ENCODE measurements at places on chromosomes 5 and 9.

DNA sequence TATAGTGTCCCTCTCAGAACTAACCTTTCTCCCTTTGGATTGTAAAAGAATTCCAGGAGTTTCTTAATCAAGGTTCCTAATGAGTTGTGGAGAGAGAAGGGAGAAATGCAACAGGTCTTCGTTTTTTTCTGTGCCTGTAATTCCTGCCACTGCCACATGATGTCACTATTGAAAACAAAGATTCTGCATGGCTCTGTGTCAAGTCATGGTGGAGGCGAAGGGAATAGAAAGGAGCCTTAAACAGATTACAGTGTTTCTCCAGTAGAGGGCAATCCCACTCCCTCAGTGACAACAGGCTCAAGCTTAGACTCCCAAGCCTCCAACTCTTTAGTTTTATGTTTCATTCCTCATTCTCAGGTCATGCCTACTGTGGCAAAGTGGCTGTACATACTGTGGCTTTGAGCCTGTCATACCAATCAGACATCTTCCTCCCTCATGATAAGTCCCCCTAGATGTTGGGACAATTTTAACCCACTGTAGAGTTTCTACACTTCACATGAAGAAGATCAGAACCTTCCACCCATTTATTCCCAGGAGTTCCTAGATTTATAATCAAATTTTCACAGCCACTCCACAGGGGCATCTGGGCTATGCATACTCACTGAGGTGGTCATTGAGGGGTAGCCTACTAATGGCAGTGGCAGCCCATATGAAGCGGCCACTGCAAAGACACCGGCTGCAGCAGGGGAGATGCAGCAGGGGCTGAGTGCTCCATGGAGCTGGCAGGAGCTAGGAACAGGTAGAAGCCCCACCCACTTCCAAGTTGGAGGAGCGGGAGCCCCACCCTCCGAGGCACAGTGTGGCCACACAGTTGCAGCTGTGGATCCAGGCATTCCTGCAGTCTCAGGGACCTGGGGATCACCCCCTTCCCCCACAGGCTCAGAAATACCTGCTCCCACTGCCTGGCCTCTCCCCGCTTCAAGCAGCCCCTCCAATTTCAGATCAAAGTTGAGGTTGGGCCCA, 97.4 kb upstream of the TRIM32 start:
- no peak for DNase-seq

DNA sequence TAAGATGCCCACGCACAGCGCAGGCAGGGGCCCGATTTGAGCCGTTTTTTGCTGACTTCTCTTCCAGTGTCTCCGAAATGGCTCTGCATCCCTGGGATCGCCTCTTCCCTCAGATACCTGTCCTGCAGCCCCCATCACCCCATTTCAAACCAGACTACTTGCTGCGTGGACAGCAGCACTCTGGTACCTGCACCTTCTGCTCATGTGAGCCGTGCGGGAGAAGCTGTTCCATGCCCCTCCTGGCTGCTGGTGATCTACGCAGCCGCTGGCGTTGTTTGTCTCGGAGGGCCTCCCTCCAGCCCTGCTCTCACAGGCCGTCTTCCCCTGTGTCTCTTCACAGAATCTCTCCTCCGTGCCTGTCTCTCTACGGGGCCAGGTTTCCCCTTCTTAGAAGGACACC, 13.4 kb downstream of the CEP72 start:
- DNase-seq, result no peak

DNA sequence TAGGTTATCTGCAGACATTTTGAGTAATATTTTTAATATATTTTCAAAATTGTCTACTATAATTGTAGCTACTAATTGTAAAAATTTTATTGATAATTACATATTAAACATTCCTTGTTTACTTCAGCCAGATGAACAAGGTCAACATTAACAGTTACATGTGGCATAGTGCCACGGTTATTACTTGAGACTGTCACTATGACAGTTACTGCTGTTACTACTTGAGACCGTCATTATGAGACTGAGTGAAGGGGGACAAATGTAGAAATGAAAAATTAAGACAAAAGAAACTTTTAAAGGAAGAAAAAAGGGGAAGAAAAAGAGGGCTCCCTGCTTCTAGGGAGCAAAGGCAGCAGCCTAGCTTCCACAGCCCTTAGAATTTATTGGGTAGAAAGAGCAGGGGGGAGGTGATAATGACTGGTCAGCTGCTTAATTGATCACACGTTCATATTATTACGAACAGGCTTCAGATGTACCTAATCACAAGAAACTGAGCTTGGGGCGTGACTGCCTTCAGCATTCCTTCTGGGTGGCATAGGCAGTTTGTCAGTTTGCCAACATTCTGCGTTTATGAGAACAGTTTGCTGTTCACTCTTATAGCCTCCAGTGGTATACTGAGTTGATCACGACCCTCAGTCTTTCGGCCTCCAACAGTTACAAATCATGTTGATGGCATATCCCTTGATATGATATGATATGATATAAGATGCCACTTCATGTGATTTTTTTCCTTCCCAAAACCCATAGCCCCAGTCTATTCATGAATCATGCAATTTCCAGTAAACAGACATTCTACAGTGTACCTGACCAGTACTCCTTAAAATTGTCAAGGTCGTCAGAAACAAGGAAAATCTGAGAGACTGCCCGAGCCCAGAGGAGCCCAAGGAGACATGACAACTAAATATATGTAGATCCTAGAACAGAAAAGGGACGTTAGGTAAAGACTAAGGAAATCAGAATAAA, 13.1 kb downstream of the MARCHF6 start:
- DNase-seq, result peak; percentile 87

DNA sequence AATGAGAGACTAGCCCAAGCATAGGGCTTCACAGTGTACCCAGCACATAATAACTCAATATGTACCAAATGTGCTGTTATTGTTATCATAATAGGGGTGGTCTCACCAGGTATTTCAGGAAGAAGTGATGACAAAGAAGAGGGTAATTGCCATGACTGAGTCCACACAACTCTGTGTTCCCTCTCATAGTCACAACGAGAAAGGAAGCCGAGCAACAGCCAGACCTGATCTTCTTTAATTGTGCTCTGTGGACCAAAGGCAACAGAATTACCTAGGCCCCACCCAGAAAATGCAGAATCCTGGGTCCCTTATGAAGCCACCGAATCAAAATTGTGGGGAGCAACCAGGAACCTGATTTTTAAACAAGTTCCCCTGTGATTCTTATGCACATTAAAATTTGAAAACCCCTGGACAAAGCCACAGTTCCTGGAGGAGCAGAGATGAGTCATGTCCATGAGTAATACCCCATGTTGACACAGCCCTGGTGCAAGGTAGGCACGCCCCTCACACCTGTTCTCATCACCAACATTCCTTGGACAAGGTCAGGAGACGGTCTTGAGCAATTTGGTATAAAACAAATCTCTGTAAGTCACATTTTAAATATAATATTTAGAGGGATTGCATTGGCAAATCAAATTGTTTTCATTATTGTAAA, 5.2 kb downstream of the FGF1 start:
- DNase-seq, result no peak

DNA sequence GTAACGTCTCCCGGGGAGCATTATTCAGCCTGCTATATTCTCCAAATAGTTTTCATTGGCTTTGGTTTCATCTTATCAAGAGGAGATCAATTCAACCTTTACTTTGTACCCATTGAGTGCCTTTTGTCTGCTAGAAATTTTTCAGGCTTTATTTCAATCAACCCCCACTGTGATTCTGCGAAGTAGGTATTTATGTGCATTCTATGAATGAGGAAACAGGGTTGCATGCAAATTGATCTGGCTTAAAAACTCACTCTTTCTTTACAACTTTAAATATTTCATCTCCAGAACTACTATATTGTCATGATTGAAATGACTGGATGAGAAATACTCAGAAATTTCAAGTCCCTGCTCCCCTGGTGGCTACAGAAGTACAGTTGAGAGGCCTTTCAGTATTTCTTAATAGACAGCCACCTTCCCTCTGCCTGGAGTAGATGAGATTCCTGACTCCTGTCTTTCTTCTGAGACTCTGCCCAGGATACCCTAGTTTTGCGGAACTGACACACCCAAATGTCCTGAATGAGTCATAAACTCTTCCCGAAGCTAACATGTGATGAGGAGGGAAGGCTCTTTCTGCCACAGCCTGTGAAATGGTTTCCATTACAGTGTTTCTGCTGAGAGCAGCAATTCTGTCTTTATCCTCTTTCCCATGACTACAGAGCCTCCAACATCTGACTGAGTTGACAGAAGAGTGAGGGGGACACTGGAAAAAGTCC, 52.6 kb upstream of the TNC start:
- DNase-seq, result peak; percentile 58

DNA sequence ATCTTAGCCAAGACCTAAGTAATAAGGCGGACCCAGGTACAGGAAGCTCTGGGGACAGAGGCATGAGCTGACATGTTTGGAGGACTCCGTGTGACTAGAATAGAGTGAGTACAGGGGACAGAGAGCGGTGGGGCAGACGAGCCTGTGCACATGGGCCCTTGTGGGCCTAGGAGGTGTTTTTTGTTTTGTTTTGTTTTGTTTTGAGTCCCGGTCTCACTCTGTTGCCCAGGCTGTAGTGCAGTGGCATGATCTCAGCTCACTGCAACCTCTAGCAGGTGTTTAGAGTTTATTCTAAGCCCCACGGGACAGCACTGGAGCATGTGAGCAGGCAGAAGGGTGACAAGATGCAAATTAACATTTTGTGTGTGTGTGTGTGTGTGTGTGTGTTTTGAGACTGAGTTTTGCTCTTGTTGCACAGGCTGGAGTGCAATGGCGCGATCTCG, 3.1 kb upstream of the EEIG1 start:
- DNase-seq, result no peak

- DNase-seq, result no peak
Measured at GRCh38 chr5:465591-466403, 22.8 kb downstream of the EXOC3 start.

DNA sequence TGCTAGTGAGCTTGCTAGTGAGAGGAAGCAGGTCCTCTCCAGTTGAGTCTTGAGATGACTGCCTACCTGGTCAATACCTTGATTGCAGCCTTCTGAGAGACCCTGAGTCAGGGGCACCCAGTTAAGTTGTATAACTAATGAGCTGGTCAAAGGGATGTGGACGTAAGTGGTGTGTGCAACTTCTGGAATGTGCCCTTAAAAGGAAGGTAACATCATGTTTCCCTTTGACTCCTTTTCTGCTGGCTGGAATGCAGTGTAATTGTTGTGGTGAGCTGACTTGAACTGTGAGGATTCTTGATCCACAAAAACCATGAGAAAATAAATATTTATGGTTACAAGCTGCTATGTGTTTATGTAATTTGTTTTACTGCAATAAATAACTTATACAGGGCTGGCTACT, 2.4 kb upstream of the SNX2 start:
- no peak for DNase-seq

DNA sequence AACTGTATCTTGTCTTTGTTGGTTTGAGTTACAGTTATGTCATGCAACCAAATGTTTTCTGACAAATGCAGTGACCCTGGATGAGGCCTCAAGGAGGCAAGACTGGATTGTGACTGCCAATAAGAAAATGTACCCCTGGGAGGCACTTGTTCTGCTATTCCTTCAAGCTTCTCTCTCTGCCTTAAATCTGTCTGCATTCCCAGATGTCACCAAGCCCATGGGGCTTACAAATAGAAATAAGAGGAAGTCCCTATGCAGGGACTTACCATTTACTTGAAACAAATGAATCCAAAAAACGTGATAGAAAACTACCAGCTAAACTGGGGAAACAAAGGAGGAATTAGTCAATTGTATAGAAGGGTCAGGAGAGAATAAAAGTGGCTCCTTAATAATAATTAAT, 8.2 kb upstream of the PARP8 start:
- no peak for DNase-seq

GRCh38 chr9:93617273-93617672, 40.9 kb downstream of the PHF2 start:
- DNase-seq, result no peak

- no peak for DNase-seq
Measured at GRCh38 chr9:37514999-37515398, 29.3 kb downstream of the POLR1E start.

- DNase-seq, result no peak
Measured at GRCh38 chr9:134617836-134618162, 23.8 kb upstream of the COL5A1 start.

GRCh38 chr5:102996011-102996575, 123.8 kb downstream of the GIN1 start:
- DNase-seq, result no peak

DNA sequence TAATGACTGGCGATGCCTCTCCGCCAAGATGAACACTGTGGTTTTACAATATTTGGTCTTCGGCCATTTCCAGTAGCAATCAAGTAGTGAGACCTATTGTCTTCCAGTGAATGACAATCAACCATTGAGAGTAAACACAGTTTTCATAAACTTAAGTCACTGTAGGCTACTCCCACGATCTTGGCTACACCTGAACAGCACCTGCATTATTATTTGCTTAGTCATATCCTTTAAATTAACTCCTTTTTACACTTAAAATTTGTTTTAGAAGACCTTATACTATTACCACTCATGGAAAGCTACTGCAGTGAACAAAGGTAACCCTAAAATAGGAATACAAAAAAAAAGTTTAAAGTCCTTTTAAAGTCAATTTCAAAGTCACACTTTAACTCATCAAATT, 58.2 kb downstream of the ZNF354C start:
- DNase-seq, result no peak

- peak; percentile 49 for DNase-seq
Measured at GRCh38 chr5:150489360-150490295, 18.3 kb upstream of the NDST1 start.

DNA sequence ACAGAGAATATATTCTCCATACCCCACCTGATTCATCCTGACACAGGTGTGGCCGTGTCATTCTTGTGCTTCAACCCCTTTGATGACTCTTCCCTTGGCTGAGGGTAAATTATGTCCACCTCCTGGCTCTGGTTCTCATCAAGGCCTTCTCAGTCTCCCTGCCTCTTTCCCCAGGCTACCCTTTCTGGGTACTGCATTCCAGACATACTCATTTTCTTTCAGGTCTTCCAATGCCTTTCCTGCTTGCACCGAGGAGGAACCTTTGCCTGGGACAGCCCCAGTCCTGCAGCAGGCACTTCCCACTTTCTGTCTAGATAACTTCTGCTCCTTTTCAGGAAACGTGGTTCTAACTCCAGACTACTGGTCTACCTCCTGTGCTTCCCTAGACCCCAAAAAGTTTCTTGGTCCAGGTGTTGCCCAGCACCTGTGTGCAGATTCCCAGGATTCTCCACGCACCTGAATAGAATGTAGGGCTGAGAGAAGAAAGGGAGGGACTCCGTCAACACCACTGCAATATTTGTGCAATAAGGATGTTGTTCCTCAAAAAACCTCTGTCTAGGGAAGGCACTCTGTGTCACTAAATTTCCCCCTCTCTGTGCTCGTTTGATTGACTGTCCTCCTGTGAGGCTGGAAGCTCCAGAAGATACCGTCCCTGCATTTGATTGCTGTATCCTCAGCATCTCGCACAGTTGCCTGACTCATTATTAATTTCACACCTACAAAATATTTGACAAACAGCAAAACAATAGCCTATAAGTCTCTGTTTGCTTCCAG, 255.4 kb upstream of the NFIL3 start:
- no peak for DNase-seq

Data from adipocyte (in vitro differentiated cells).